ENCODE measurements at places on chromosomes 4 and X.

GRCh38 chr4:140635606-140636005, 66.8 kb upstream of the UCP1 start:
- no peak for DNase-seq

DNA sequence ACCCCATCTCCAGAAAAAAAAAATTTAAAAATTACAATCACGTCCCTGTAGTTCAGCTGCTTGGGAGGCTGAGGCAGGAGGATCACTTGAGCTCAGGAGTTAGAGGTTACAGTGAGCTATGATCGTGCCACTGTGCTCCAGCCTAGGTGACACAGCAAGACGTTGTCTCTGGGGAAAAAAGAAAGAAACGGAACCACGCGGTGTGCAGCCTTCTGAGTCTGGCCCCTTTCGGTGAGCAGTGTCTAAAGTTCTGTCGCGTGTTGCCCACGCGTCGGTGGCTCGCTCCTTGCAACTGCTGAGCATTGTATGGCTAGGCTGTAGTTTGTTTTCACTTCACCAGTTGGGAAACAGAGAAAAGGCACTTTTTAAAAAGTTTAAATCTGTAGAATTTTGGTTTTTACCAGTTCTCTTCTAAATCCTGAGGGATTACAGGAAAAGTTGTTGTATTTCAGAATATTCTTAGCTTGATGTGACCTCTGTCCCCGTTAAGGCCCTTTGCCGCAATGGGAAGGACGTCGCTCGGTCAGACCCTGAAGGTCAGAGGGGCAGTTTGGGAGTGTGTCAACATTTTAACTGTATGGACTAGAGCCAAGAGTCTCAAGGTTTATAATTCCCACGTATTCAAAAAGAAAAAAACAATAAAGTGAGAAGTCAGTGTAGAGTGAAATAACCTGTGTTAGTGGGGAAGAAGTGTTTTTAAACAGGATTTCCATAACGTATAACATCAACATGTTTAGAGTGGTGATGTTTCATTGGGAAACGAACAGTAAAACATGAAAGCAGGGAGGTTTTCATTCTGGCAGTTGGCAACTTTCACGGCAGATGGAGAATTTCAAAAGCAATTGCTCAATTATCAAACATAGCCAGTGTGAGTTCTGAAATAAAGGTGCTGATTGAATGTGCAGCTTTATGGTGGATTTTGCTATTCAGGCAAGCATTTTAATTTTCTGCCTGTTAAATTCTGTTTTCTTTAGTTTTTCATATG, 45.8 kb upstream of the MSANTD1 start:
- peak; percentile 44 for DNase-seq

- no peak for DNase-seq
Observed at GRCh38 chr4:173128199-173128890, 40.3 kb upstream of the GALNT7 start.

GRCh38 chr4:121665371-121665770, 31.4 kb downstream of the ANXA5 start:
- no peak for DNase-seq

DNA sequence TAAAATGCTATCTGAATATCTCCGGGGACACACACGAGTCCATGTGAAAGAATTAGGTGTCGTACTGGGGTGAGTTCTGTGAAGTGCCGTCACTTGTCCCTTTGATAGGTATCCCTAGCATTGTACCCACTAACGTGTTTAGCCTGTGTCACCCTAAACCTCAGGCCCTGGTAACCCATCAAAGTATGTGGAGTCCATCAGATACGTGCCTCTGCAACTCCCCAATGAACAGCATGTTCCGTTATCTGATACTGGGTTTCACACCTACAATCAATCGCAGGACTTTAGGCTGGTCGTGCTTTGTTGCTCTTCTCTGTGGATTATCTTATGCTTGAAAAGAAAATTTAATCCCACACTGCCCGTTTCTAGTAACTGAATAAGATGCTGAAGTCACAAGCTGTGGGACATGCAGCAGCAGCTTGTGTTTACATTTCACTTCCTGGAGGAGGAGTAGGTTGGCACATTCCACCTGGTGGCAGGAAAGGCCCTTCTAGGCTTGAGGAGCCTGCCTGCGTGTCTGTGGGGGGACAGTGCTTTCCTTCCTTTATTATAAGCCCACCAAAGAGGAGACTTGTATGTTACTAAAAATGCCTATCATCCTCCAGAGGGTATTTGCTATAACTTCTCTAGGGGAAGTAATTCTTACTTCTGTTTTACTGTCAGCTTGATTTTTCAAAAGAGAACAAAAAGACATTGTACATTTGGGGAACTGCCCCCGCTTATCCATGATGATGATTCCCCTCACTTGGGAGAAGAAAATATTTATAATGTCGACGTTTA, 127.2 kb downstream of the FNIP2 start:
- DNase-seq, result no peak

GRCh38 chr4:153341575-153342090, 2.9 kb upstream of the MND1 start:
- DNase-seq, result no peak

- no peak for DNase-seq
Observed at GRCh38 chr4:155559915-155560314, 106.7 kb upstream of the GUCY1A1 start.

DNA sequence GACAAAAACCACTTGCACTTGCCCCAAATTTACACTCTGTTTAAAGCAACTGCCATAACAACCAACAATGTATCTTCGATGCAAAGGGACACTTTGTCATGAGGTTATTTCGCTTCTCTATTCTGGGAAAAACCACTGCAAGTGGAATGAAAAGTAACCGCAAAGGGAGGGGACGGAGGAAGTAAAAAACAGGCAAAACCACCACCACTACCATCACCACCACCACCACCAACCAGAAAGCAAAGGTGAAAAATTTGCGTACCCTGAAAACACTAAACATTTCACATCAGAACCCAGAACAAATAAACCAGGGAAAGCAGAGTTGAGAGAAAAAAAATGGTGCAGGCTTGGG, 1.2 kb upstream of the N4BP2 start:
- no peak for DNase-seq

GRCh38 chrX:110045421-110045820, 42.5 kb downstream of the TMEM164 start:
- DNase-seq, result no peak

DNA sequence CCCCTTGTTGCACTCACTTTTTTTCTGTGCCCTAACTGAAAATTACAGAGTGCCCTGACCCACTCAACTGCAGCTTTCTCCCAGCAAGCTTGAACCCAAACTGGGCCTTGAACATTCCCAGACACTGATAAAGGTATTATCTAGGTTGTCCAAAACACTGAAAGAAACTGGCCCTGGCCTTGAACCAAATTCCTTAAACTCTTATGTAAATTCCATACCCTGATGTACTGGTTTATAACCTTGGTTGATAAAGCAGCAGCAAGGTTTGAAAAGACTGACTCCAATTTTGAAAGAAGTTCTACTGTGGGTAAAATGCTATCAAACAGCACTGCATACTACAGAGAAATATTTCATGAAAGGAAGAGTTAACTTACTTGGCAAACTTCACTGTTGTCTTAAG, 125.6 kb downstream of the PHF8 start:
- DNase-seq, result no peak

DNA sequence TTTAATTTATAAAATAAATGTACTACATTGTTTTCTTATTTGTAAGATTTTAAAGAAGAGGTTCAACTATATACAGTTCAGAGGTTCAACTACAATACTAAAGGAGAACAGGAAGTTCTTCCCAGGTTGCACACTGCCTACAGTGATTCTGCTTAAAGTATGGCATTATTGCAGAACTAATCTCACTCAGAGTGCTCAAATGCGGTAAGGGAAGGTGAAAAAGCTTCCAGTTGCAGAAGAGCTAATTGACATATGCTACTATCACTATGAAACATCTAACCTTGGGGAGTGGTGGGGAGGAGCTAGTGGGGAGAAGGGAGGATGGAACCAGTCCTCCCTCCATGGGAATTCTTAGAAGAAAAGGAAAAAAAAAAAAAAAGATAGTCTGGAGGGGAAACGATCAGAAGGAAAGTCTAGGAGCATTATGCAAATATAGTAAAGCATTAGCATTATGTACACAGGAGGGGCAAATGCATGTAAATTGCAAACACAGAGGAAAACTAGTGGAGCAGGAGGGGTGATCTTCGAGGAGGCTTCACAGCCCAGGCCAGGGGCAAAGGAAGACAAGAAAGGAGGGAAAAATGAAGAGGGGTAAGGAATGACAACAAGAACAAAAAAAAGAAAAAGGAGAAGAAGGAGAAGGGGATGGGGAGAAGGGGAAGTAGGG, 32.0 kb upstream of the MMAA start:
- DNase-seq, result no peak
